ENCODE measurements at places on chromosomes 3 and 15.

DNA sequence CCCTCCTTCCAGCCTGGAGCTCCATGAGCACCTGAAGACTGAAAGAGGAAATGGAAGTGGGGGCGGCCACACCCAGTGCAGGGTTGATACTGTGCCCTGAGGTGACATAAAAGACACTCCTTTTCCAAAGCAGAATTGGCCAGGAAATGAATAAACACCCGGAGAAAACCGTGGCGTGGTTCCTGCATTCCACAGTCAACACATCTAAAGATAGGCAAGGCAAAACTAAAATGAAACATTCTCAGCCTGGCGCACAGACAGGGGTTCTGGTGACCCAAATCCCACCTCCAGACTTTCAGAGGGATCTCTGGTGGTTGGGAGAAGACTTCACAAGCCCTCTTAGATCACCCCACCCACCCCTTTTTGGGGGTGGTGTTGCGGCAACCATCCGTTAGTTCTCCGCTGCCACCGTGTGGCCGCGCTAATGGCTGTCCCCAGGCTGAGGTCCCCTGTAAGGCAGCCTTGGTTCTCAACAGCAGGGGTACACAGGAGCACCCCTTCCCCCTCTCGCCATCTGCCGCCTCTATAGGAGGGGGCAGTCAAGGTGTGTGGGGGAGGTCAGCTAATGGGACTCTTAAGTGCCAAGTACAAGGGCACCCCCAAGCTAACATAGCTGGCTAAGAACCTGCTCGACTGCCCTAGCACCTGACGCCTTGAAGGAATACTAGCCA is 2.5 kb upstream of the MST1R start:
- peak; percentile 62 for DNase-seq

DNA sequence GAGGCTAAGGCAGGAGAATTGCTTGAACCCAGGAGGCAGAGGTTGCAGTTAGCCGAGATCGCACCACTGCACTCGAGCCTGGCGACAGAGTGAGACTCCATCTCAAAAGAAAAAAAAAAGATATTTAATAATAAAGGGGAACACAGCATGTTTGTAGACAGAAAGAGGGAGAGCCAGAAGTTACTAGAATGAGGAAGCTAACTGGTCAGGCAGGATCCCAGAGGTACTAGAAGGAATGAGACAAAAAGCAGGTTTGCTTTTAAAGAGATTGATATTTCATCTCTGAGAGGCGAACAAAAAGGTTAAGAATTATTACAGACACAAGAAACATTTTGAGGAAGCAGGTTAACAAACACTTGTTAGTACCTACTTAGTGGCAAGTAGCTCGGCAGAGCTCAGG is 9.2 kb downstream of the CD200R1 start:
- DNase-seq = no peak

DNA sequence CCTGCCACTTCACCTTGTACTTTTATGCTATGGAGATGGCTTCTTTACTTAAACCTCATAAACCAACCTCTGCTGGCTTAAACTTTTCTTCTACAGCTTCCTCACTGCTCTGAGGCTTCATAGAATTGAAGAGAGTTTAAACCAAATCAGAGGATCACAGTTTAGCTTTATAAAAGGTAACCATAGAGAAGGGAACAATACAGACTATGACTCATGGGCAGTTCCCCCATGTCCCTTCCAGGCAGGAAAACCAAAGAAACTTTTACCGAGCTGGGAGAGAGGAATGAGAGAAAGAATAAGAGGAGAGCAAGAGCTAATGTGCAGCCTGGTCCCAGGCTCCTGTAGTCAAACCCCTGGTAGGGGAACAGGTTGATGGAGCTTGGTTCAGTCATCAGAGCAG is 53.9 kb upstream of the NEDD4 start:
- DNase-seq = no peak

DNA sequence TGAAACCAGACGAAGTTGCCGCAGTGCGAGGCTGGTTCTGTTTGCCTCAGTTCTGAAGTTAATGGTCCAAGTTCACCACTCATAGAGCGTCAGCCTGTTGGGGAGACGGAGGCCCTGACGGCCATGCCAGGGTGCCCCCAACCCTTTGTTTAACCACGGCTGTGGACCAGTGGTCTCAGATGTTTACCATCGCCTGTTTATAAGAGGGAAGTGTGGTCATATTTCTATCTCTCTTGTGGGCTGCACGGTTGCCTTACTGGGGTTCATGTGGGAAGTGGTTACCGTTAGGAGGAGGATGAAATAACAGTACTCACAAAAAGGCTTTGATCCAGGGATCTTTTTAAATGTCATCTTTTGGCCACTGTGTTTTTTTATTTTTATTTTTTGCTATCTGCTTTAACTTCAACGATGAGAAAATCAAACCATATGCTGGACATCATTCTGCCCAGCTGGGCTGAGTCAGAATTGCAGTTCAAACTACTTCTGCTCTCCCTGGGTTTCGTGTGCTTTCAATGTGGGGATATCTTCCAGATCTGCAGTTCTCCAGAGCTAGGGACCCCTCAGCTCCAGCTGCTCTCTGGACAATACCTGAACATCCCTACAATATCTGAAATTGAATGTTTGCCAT is 17.8 kb downstream of the SMAD3 start:
- no peak for DNase-seq

DNA sequence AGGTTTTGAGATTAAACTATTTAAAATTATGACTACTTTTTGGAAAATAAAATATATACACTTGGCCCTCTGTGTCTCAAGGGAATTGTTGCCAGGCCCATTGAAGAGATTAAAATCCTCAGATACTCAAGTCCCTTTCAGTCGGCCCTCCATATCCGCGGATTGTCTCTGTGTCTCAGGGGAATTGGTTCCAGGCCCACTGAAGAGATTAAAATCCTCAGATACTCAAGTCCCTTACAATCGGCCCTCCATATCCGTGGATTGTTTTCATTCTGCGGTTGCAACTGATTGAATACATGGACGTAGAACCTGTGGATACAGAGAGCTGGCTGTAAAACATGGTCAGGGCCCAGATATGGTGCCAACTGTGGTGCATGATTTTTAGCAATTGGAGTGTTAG is 15.7 kb upstream of the LRCH3 start:
- DNase-seq = no peak

DNA sequence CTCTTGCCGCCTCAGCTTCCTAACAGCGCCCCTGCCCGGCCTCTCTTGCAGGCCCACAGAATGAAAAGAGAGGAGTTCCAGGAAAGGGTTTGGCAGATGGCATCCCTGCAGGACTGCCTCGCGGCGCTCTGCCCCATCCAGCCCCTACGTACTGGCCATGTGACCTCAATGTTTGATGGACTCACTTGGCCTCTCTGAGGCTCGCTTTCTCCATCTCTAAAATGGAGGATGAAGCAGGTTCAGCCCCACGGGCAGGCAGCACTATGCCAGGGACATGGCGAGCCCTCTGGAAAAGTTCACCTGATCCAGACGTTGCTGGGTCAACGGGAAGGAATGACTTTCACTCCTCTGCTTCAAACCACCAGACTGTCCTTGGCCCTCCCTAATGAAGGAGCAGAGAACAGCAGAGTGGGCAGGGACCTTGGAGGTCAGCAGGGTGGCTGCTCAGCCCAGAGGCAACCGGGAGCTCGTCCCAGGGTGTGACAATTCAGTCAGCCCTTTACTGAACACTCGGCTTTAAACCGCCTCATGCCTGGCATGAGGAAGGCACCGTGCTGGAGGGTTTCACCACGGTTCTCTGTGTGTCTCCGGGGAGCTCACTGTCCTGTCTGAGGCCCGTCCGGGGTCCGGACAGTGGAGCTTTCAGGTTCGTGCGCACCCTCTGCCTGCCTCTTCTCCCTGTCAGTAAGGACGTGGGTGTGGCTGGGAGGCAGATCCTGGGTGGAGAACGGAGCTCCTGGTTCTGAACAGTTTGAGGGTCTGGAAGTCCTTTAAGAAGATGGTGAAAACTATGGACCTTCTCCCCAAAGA is 101.3 kb downstream of the LINGO1 start:
- DNase-seq = no peak

- no peak for DNase-seq
These were observed 66.2 kb upstream of the THSD4 start for GRCh38 chr15:71048913-71049675.

All from OCI-M1 (cell line).